ENCODE measurements at places on chromosomes 1 and 21.
A peak's percentile ranks its signal among the peaks of the same experiment; 100 is the strongest.

- no peak for DNase-seq
These were observed 20.0 kb upstream of the TSNAX start for GRCh38 chr1:231508497-231508896.

DNA sequence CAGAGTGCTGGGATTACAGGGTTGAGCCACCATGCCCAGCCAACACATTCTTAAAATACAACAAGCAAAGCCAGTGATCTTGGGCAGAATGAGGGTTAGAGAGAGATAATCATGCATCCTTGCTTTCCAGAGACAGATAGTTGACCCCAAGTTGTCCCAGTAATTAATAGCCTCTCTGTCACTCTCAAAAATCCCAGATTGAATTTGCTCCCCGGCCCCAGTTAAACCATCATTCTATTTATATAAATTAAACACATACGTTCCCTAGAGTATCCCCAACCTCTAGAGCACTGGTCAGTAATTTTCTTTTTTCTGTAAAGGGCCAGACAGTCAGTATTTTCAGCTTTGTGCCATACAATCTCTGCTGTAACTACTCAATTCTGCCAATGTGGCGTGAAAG lies 16.4 kb upstream of the TARDBP start:
- no peak for DNase-seq

DNA sequence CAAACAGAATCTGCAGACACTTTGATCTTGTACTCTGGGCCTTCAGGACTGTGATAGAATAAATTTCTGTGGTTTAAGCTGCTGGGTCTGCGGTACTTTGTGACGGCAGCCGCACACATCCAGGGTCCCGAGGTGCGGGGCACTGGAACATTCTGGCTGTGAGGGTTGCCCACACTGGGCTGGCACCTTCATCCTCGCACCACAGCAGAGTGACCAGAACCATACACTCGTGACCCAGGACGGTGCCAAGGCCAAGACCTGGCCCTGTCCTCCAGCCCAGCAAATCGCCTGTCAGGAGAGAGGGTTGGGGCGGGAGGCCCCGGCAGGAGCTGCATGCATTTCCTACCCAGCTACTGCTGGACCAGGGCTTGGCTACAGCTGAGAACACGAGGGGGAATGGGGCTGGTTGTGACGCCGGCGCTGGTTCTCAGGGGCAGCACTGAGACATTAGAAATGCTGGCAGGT lies 2.6 kb upstream of the FTCD start:
- no peak for DNase-seq

DNA sequence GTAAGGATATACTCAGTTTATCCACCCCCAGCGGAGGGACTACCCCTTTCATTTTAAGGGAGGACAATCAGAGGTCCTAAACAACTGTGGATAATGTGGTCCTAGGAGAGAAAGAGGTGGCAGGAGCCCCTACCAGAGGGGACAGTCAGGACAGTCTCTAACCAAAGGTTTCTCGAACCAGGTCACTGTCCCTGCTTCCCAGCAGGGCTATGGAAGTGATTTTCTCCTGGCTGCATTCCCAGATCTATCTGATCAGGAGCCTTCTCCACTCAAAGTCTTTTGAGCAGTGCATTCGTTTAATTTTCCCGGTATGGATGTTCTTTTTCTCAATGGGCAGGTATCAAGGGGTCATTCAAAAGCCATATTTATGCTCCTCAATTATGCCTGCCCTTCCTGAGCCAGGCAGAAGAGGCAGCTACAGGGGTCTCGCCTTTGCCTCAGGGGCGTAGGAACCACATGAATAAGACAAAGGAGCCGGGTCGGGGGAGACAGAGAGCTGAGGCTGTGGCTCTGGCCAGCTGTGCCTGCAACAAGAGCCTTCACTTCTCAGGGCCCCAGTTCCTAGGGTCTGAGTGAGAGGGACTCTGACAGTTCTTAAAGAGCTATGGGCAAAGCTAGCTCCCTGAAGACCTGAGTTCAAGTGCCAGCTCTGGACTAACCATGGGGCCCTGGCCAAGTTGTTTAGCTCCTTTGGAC lies 62.5 kb upstream of the DMRTB1 start:
- no peak for DNase-seq

DNA sequence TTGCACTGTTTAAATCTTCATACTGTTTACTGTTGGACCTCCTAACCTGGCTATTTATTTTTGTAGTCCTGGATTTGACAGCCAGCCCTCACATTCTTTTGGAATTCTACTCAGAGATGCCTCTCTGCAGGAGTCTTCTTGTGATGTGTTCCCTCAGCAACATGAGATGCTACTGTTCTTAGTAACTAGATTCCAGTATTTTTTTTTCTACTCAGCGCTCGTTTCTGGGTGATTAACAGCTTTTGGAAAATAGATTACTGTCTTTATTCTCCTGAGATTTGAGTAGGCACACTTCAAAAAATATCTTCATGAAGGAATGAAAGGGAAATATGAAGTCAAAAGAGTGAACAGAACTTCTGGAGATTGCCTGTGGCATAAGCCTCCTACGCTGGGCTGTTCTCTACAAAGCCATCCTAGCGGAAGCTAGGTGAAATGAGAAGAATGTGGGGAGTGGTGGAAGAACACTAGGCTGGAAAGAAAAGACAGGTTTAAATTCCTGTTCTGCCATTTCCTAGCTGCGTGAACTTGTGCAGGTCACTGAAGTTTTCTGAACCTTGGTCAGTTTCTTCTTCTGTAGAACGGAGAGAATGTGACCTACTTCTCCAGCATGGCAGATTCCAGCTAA lies 75.9 kb downstream of the LRRC8C start:
- no peak for DNase-seq

DNA sequence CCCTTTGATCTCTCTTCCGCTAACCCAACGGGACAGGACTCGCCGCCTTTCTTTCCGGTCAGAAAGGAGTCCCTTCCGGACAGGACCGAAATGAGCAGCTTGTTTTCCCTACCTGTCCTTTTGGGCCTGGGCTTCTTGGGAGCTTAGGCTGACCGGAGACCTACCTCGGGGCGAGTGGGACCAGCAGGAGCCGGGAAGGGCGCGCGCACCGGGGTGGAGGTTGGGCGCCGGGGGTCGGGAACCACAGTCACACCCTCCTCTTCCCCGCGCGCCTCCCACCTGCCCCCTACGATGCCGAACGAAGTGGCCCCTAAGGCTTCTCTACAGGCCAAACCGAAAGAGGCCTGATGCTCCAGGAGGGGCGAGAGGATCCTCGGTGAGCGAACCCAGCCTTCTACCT lies 95.2 kb downstream of the PRKAB2 start:
- peak; percentile 24 for DNase-seq

DNA sequence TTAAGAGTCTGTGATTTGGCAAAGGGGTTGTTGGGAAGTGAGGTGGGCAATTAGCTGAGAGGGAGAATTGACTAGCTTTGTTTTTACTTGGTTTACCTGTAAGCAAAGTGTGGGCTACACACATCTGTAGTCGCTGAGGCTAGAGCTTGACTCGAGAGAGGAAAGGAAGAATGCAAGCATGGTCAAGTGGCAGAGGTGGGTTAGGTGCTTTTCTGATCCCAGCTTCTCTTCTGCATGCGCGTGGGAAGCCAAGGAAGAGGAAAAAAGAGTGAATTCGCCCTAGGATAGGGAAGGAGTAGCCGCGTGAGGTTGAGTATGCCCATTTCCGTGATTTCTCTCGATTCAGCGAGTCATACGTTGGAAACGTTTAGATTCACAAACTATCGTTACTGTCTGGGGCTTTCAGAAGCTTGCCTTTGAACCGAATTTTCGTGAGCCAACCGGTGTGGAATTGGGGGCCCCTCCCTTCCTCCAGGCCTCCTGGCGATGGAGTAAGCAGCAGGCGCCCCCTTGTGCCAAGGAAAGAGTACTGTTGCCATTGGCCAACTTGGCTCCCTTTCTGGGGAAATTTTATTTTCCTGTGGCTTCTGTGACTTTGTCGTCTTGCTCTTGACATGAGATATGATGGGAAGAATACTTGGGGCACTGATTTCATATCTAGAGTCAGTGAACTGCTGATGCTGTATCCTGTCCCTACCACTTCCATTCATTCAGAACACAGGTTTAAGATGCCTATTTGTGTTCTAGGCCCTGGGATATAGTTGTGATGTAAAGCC lies 1.3 kb downstream of the PIGV start:
- DNase-seq, result peak; percentile 85

DNA sequence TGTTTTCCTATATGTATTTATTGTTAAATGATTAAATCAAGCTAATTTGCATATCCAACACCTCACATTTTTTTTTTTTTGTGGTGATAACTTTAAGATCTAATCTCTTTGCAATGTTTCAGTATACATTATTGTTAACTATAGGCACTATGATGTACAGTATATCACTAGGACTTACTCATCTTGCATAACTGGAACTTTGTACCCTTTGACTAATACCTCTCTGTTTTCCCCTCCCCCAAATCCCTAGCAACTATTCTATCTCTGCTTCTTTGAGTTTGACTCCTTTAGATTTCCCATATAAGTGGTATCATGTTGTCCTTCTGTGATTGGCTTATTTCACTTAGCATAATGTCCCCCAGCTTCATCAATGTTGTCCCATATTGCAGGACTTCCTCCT lies 9.7 kb upstream of the C1orf53 start:
- DNase-seq, result no peak

DNA sequence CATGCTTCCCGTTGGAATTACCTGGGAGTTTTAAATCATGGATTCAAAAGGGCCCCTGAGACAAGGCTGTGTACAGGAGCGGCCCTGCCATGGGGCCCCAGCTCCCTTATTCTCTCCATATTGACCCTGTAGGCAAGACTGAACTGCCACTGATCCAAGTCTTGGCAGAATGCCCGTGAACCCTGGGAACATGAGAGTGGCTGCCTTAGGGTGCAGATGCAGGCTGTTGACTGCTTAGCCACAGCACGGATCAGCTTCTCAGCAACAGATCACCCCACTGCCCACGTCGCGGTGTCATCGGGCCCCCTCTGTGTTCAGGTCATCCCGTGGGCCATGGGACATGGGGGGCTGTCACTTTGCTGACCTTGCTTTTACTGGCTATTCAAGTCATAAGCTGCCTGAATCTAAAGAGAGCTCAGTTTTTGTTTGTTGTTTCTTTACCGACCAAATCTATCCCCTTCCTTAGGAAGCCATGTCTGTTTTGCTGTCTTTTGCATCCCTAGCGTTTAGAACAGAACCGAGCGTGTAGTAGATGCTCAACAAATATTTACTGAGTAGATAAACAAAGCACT lies 83.4 kb downstream of the MATN1 start:
- no peak for DNase-seq
